ENCODE measurements at places on chromosomes 6 and 20.
A peak's percentile ranks its signal among the peaks of the same experiment; 100 is the strongest.

DNA sequence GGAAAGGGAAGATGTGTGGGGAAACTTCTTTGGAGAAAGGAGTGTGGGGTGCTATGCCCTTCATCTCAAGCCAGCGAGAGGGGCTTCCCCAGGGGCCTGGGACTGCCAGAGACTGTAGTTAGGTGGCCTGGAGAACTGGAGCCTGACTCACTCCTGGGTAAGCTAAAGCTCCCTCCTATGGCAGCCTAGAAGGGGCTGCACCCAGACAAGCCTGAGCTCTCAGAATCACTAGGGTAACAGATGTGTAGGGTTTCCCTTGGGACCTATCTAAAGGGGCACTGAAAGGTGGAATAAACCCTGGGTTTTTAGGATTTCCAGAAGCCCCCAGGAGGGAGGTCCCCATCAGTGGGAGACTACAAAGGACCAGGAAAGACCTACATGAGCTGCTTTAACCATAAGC is 1.6 kb upstream of the ARMC2 start:
- no peak for DNase-seq
- no peak overlapping the region for H3K4me3 ChIP-seq
- H3K36me3 ChIP-seq = peaks cover 5% of the 10 kb centered on the region
- no peak overlapping the region for H3K27ac ChIP-seq
- no peaks in the 10 kb centered on the region for H3K27me3 ChIP-seq
- peaks cover 34% of the 10 kb centered on the region for H3K4me1 ChIP-seq

GRCh38 chr6:6195080-6195479 is 125.4 kb downstream of the F13A1 start:
- H3K4me3 ChIP-seq = no peak overlapping the region
- H3K36me3 ChIP-seq = no peaks in the 10 kb centered on the region
- no peak for DNase-seq
- no peaks in the 10 kb centered on the region for H3K27me3 ChIP-seq
- no peaks in the 10 kb centered on the region for H3K4me1 ChIP-seq

GRCh38 chr20:5126512-5127203 is at the start of gene CDS2:
Gene CDS2 (plus strand): TSS chr20:5127008. CDS start chr20:5127093, 85 bp downstream.
- peaks cover 56% of the 10 kb centered on the region for H3K4me1 ChIP-seq
- peak within 1 kb of the TSS; percentile 92 for H3K27ac ChIP-seq
- no peaks in the 10 kb centered on the region for H3K27me3 ChIP-seq
- peak; percentile 100 for DNase-seq

GRCh38 chr6:83852528-83853177 is 507 bp upstream of the RIPPLY2 start:
- peaks cover 8% of the 10 kb centered on the region for H3K4me1 ChIP-seq
- H3K4me3 ChIP-seq = peak overlapping the region; percentile 26
- no peaks in the 10 kb centered on the region for H3K36me3 ChIP-seq

- no peaks in the 10 kb centered on the region for H3K27me3 ChIP-seq
- DNase-seq = no peak
- H3K4me3 ChIP-seq = no peak overlapping the region
- no peaks in the 10 kb centered on the region for H3K4me1 ChIP-seq
- H3K36me3 ChIP-seq = no peaks in the 10 kb centered on the region
- no peak overlapping the region for H3K27ac ChIP-seq
Measured at GRCh38 chr6:8670792-8671191, 235.4 kb upstream of the SLC35B3 start.

DNA sequence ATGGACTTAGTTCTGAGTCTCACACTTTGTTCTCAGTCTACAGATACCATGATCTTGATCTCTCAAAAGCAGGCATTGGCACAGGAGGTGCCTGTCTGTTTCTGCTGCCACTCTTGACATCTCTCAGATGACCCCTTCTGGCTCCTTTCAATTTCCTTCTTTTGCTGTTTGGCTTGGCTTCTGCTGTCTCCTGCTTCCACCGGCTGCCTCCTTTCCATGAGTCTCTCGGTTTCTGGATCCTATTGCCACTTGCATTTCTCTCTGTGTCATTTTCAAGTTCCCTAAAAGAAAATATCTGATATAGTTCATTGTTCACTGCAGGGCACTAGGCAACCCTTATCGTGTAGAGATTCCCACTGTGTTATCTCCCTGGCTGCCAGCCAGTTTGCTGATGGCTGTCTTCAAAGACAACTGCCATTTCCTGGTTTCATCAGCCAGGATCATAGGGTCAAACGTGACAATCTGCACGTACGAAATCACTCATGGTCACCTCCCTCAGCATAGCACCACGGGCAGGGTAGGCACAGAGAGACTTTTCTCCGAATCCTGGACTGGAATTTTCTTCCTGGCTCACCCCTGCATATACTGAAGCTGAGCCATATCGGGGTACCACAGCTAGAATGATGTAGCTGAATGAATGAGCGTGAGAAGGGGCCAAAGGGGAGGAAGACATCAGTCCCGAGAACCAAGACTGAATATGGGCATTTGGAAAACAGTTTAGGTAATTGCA is 144.6 kb upstream of the TMEM170B start:
- no peak overlapping the region for H3K4me3 ChIP-seq
- H3K27me3 ChIP-seq = peaks cover 9% of the 10 kb centered on the region
- DNase-seq = no peak
- H3K4me1 ChIP-seq = peaks cover 12% of the 10 kb centered on the region

DNA sequence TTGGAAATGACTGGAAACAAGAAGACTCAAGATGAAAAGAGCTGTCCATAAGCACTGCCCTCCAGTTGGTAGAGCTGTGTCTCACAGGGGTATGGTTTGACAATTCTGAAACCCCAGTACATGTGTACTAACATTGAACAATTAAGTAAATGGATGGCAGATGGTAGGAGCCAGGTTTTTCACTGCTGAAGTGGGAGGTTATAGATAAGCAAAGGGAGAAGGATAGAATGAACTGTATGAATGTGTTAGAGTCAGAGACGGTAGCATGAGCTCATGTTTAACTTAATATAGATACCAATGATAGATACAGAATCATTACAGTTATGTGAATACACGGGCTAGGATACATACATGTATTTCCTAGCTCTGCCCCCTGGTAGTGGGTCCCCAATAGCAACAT is 95.0 kb upstream of the SIRPA start:
- no peaks in the 10 kb centered on the region for H3K36me3 ChIP-seq
- no peak overlapping the region for H3K4me3 ChIP-seq
- H3K27ac ChIP-seq = no peak overlapping the region
- DNase-seq = no peak

Data from activated CD4-positive, alpha-beta memory T cell treated with anti-CD3 and anti-CD28 coated beads, Interleukin-2, amount 10 ng/mL, durations not matched to agents 7 days and 5 days (primary cell).